Activated naive CD4-positive, alpha-beta T cell (primary cell): ENCODE measurements at places on chromosomes 7 and 10.

DNA sequence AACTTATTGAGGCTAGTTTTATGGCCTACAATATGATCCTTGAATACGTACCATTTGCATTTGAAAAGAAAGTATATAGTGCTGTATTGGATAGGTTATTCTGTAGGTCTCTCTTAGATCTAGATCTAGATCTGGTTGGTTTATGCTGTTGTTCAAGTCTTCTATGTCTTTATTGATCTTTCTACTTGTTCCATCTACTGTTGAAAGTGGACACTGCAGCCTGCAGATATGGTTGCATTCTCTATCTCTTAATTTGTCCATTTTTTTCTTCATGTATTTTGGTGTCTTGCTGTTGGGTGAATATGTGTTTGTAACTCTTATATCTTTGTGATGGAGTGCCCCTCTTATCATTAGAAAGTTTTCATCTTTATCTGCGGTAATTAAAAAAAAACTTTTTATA, 139.4 kb upstream of the PCDH15 start:
- DNase-seq: no peak

DNA sequence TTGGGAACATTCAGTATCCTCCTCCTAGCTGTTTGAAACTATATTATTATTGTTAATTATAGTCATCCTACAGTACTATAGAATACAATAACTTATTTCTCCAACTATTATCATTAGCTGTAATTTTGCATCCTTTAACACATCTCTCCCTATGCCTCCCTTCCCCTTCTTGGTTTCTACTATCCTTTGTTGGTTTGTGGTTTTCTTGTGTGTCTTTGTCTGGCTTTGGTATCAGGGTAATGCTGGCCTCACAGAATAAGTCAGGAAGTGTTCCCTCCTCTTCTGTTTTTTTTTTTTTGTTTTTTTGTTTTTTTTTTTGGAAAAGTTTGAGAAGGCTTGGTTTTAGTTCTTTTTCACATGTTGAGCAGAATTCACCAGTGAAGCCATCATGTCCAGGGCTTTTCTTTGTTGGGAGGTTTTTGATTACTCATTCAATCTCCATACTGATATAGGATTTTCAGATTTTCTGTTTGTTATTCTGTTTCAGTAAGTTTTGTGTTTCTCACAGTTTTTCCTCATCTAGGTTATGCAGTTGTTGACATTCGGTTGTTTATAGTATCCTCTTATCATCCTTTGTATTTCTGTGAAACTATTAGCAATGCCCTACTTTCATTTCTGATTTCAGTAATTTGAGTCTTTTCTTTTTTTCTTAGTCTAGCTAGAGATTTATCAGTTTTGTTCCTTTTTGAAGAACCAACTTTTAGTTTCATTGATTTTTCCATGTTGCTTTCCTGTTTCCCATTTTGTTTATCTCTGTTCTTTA, 21.6 kb downstream of the C1GALT1 start:
- DNase-seq: no peak

DNA sequence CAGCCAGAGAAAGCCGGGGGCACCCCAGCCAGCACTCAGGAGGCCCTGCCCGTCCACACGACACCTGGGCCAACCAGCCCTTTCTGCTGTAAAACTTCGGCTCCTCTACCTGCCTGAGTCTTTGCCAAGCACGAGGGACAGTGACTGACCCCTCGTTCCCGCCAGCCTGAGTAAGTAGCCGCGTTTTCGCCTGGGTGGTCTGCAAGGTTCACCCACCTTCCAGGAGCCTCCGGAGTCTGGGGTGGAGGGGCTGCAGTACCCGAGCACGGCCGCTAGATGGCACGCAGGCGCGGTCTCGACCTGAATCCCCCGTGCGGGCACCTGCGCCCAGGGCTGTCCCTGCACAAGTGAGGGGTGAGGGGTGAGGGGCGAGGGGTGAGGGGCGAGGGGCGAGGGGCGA, 192.7 kb downstream of the PTPRN2 start:
- no peak for DNase-seq

GRCh38 chr7:84110400-84110799, 84.2 kb downstream of the SEMA3A start:
- no peak for DNase-seq

DNA sequence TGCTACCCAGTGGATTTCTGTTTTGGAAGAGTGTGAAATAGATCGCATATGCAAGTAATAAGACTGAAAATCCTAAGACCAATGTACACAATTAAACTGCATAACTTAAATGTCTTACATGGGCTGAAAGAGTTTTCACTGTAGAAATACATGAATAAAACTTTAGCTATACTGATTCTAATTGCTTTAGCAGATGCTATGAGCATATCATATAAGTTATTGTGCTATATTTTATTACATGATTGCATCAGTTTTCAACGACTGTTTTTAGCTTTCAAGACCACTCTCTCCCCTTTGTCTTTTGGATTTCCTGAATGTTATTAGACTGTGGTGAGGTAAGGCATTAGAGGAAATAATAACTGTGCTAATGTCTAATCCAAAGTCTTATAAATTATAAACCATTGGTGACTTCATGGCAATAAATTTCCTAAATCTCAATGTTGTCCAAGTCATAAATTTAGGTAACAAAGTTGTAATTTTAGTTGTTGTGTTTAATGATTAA, 124.5 kb downstream of the SEMA3A start:
- DNase-seq: no peak

DNA sequence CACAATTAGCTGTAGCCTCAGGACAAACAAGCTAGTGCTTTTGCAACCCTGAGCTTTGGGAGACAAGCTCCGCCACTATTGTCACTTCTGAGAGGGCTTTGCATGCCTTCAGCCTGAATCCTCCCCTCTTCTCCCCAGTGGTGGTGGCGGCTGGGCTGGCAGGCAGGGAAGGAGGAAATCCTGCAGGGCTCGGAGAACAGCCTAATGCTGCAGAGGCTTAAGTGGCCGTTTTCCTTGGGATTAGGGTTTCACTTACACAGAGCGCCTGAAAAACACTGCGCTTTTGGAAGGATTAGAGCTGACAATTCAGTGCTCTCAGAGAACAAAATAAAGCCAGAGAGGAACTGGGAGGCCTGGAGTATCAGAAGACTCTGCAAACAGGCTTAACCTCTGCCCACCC, 71.3 kb downstream of the PAX2 start:
- DNase-seq: no peak
